ENCODE measurements at places on chromosomes 4 and X.

- DNase-seq: no peak
These were observed 420.3 kb downstream of the FAT4 start for GRCh38 chr4:125735102-125735501.

GRCh38 chr4:176800891-176801534 is 8.3 kb upstream of the VEGFC start:
- DNase-seq: no peak

- DNase-seq: no peak
These were observed 125.3 kb upstream of the CLNK start for GRCh38 chr4:10809905-10810304.

DNA sequence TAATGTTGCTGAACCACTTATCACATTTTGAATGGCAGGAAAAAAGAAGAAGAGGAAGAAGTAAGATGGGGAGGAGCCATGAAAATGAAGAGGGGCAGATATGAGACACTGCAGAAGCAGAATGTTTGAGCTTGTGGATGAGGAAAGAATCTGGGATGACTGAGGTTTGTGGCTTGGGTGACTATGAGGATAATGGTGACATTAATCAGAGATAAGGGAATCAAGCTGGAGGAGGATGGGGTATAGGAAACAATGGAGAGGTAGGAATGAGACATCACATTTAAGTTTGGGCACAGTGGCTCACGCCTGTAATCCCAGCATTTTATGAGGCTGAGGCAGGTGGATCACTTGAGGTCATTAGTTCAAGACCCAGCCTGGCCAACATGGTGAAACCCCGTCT is 19.1 kb upstream of the PHF8 start:
- DNase-seq: no peak

DNA sequence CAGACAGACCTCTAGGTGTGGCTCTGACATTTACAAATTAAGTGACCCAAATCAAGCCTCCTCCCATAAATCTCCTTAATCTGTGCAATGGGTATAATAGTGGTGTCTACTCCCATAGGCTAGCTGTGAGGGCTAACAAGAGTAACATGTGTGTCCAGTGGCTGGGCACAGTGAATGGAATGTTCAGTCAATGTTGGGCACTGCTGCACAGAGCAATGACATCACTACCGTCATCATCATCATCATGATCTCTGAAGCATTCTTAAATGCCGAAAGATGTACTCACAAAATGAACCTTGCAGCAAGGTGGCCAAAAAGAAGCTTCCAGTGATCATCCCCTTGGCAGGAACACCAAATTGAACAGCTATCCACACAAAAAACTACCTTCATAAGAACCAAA is 43.5 kb downstream of the CHRNA9 start:
- no peak for DNase-seq

GRCh38 chr4:60745800-60746571 is 454.1 kb upstream of the ADGRL3 start:
- DNase-seq: no peak

DNA sequence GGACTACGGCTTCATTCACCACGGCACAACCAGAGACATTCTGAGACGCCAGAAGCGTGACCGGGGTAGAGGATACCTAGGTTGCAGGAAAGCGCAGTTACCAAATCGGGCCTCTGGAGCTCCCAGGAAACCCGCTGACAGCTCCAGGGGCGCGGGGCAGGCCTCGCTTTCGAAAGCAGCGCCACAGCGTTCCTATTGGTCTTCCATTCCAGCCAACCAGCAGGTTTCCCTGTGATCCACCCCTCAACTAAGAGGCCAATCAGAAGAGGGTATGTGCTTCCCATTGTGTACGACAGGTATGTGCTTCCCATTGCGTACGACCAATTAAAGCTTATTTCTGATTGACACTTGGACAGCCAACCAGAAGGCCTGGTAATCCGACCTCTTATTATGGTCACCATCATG is 14.9 kb downstream of the SNX12 start:
- DNase-seq: no peak

DNA sequence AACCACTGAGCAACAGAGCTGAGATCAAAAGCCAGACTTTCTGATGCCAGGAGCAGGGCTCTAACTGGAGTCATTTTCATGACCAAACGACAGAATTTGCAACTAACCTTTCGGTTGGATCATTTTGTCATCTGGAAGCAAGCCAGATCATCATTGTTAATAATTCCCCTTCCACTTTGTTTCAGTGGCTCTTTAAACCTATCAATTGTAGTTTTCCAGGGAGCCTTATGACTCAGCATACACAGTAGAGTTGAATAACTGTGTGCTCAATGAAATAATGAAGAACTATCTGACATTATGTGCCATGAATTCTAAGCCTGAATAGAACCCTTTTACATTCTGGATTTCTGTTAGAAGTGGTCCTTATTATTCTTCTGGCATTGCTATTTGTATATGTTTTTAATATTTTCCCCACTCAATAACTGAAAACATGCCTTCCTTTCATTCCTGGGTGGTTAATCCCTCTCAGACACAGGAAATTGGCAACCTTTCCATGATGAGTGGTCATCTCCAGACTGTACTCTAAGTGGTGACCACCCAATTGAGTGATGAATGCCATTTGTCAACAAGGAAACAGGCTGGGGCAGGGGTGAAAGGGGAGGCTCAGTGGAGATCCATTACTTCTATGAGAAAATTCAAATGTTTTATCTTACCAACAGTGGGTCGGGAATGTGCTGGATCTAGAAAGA is 431.8 kb downstream of the BCOR start:
- no peak for DNase-seq

GRCh38 chr4:84652478-84652877 is 69.6 kb downstream of the CDS1 start:
- DNase-seq: no peak

GRCh38 chr4:538542-539142 is 37.5 kb downstream of the TMEM271 start:
- DNase-seq: no peak

- no peak for DNase-seq
These were observed 43.2 kb downstream of the SLC9A6 start for GRCh38 chrX:136028383-136028984.

- no peak for DNase-seq
These were observed at the start of gene BRS3 for GRCh38 chrX:136487647-136488046. BRS3 (plus strand) TSS chrX:136487947; CDS start chrX:136488115, 168 bp downstream.

- DNase-seq: no peak
These were observed 93.8 kb upstream of the HELT start for GRCh38 chr4:184924516-184924915.
